ENCODE measurements at places on chromosomes 13 and 19. TPM values are rescaled to one million over a fixed set of nuclear protein-coding genes. Genes with fewer than 3 reads are reported as not detected.

Gene KISS1R
- total RNA-seq = 3.0 TPM

Gene RFPL4A
- total RNA-seq = not detected

Gene KLHL1
- not detected for total RNA-seq

Gene HCST
- total RNA-seq = 117 TPM

Gene ZNF560
- total RNA-seq = not detected

Gene SWSAP1
- 4.2 TPM for total RNA-seq

Gene CILP2
- total RNA-seq = 0.08 TPM

Gene ARL11
- total RNA-seq = 1.7 TPM

Gene TBC1D17
- 96.4 TPM for total RNA-seq

Gene ZNF784
- total RNA-seq = 8.3 TPM

Gene CCDC8
- not detected for total RNA-seq

- H3K36me3 ChIP-seq = no peaks in the 10 kb centered on the region
- H3K4me3 ChIP-seq = no peak overlapping the region
- no peak for DNase-seq
- H3K4me1 ChIP-seq = no peaks in the 10 kb centered on the region
- no peaks in the 10 kb centered on the region for H3K27me3 ChIP-seq
These were observed 981.8 kb downstream of the SLITRK1 start for GRCh38 chr13:82900453-82900852.

GRCh38 chr13:110812869-110813645, 99.6 kb downstream of the ING1 start:
- DNase-seq = no peak
- H3K4me3 ChIP-seq = no peak overlapping the region

DNA sequence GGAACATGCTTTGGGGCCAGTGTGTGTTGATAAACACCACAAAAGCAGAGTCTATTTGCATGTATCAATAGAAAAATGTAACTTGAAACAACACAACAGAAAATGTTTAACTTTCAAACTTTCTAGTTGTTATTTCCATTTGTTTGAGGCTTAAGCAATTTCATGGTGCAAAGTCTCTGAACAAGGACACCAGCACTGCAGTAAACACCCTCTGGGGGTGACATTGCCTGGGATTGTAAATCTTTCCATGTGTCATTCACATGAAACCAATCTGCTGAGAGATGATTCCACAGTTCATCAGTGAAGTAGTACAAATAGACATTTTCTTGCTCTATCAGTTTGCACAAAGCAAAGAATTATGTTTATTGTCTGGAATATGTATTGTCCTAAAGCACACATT, 124.5 kb downstream of the ITGBL1 start:
- no peak for DNase-seq
- H3K4me3 ChIP-seq = no peak overlapping the region
- no peaks in the 10 kb centered on the region for H3K4me1 ChIP-seq
- H3K27me3 ChIP-seq = no peaks in the 10 kb centered on the region

GRCh38 chr19:24046550-24046949, 40.4 kb upstream of the ZNF254 start:
- no peak for DNase-seq
- H3K4me3 ChIP-seq = no peak overlapping the region
- no peaks in the 10 kb centered on the region for H3K36me3 ChIP-seq
- no peaks in the 10 kb centered on the region for H3K4me1 ChIP-seq

DNA sequence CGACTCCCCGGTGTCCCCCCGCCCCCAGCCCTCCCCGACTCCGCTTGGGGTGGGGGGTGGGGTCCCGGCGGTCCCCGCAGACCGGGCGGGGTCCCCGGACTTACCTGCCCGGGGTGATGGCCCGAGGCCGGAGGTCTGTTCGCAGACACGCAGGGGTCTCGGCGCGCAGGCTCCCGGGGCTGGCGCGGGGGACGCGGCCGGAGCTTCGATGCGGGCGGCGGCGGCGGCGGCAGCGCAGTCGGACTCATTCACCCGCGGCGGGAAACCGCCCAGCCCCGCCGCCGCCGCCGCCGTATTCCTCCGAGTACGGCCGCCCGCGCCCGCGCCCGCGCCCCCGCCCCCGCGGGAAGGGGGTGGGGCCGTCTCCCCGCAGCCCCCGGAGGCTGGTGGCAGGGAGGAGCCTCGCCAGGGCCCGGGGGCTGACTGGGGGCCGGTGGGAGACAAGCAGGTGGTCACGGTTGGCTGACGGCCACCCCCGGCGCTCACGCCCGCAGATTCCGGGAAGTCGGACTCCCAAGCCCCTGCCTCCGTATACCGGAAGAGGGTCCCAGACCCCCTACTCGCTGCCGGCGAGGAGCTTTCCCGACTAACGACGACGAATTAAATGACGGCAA, at the start of gene C2CD4C:
Gene C2CD4C, minus strand, starts transcription at position 246 of the 614 bp plus-strand sequence. CDS start 786 bp downstream, outside the sequence.
- DNase-seq = peak; percentile 19
- H3K4me3 ChIP-seq = peak within 1 kb of the TSS; percentile 52
- H3K4me1 ChIP-seq = peaks cover 8% of the 10 kb centered on the region
- no peaks in the 10 kb centered on the region for H3K27me3 ChIP-seq
- H3K27ac ChIP-seq = no peak within 1 kb of the TSS

DNA sequence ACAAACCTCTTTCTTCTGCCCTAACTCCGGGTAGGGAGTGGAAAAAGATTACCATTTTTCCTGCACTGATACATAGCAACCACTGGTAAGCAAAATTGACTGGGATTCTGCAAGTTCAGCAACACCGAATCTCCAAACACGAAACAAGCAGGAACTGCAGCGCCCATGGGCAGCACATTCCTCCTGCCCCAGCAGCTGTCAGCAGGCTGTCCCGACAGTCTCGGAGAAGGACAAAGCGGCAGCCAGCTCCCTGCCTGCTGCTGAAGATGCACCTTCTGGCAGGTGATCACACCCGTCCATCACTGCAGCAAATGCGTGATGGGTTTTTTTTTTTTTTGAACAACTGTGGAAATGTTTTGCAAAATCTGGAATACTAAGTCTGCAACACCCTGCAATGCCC, 6.7 kb downstream of the TMTC4 start:
- peaks cover 5% of the 10 kb centered on the region for H3K36me3 ChIP-seq
- no peaks in the 10 kb centered on the region for H3K27me3 ChIP-seq
- no peak for DNase-seq
- H3K4me1 ChIP-seq = no peaks in the 10 kb centered on the region
- no peak overlapping the region for H3K4me3 ChIP-seq
- no peak overlapping the region for H3K27ac ChIP-seq

- no peaks in the 10 kb centered on the region for H3K4me1 ChIP-seq
- no peaks in the 10 kb centered on the region for H3K36me3 ChIP-seq
- no peak within 1 kb of the TSS for H3K4me3 ChIP-seq
- no peak within 1 kb of the TSS for H3K27ac ChIP-seq
These were observed at the start of gene KLK13 for GRCh38 chr19:51064534-51065220. Gene KLK13 (minus strand): TSS chr19:51065092. CDS start chr19:51065067, 25 bp downstream.

- no peaks in the 10 kb centered on the region for H3K27me3 ChIP-seq
- peaks cover 54% of the 10 kb centered on the region for H3K4me1 ChIP-seq
- peak overlapping the region; percentile 82 for H3K27ac ChIP-seq
- no peaks in the 10 kb centered on the region for H3K36me3 ChIP-seq
- H3K4me3 ChIP-seq = no peak overlapping the region
These were observed 4.5 kb upstream of the IL12RB1 start for GRCh38 chr19:18091217-18091608.

DNA sequence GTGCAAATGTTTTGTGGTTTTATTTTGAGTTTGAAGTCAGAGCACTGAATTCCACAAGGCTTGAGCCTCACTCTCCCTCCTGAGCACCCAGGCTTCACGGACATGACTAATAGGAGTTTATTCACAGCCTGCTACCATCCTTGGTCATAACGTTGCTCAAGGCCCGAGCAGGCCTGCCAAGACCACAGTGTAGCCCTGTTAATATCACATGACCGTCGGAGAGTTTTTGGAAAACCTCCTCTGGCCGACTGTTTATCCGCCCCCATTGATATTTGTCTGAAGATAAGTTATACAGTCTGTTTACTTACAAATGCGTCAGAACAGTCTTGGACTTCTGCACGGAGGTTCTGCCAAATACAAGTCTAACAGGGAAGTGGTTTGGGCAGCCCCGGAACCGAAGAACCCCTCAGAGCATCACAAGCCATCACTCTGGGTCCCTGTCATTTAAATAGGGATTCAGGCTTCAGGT, 89.9 kb downstream of the COL4A2 start:
- no peaks in the 10 kb centered on the region for H3K36me3 ChIP-seq
- no peak for DNase-seq
- H3K27ac ChIP-seq = no peak overlapping the region
- H3K4me1 ChIP-seq = no peaks in the 10 kb centered on the region
- no peaks in the 10 kb centered on the region for H3K27me3 ChIP-seq

GRCh38 chr13:24938966-24939365, 157.0 kb upstream of the PABPC3 start:
- no peaks in the 10 kb centered on the region for H3K27me3 ChIP-seq
- no peak overlapping the region for H3K4me3 ChIP-seq
- no peaks in the 10 kb centered on the region for H3K36me3 ChIP-seq
- no peak overlapping the region for H3K27ac ChIP-seq
- DNase-seq = no peak

GRCh38 chr13:110377178-110377825, 70.2 kb downstream of the COL4A2 start:
- no peaks in the 10 kb centered on the region for H3K36me3 ChIP-seq
- no peak overlapping the region for H3K4me3 ChIP-seq
- no peak for DNase-seq
- no peaks in the 10 kb centered on the region for H3K4me1 ChIP-seq
- H3K27ac ChIP-seq = no peak overlapping the region
